Lower leg skin (tissue), 4 donors: ENCODE measurements at places on chromosomes 3 and 15.

- no peak for DNase-seq
These were observed 436.6 kb upstream of the GBE1 start for GRCh38 chr3:82198009-82198408.

DNA sequence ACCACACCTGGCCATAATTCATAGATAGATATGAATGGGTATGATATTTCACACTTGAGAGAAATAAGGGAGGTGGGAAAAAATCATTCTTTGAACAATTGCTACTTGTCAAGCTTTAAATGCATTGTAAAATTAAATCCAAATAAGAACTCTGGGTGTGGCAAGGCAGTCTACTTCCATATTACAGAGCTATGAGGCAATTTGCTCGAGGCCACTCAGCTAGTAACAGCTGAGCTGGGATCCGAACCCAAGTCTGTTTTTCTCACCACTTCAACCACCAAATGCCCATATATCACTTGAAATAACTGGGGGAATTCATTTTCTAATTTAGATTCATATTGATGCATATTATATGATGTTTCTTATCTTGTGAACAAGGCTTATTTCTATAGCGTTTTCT is 482.2 kb upstream of the ADAMTS9 start:
- DNase-seq, result no peak

DNA sequence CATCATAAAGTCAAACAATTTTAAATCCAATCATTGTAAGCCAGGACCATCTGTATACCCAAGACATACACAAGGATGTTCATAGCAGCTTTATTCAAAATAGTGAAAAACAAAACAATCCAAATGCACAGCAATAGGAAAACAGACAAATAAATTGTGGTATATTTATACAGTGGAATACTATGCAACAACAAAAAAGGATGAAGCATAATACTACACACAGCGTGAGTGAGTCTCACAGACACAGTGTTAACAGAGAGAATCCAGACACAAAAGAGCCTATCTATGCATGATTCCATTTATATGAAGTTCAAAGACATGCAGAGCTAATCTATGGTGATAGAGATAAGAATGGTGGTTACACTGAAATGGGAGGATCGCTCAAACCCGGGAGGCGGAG is 5.6 kb upstream of the MUC20 start:
- DNase-seq, result no peak

- DNase-seq, result no peak
These were observed 397.4 kb upstream of the TMCO5A start for GRCh38 chr15:37536967-37537605.

- DNase-seq, result no peak
These were observed 437.4 kb upstream of the TPRG1 start for GRCh38 chr3:188734395-188734794.

DNA sequence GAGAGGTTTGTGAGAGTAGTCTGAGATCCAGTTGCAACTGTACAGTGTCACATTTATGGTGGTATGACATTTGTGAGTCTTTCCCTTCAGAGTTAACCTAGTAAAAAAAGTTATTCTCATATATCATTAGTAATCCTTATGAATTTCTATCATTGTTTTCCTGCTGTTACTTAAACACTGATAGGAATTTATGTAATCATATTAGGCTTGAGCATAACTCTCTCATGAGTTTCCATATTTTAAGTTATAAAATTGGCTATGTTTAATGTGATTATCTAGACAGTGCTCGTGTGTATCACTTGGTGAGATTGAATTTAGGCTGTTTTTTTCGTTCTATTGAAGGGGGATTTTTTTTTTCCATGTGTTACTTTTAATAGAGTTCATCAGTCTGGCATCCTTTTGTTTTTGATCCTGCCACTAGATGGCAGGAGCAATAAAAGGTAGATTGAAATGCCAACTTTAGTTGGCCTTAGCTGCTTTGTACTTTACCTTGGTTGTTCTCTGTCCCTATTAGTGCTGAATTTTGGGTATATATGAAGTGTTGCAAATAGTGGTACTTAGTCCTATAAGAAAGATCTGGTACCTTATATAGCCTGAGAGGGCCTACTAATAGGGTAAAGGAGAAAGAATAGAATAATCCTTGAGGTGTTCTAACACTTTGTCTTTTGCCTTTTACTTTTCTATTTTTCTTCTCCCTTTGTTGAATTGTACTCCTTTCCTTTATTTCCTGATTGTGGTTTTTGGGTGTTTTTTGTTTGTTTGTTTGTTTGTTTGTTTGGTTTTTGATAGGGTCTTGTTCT is 17.9 kb downstream of the STT3B start:
- no peak for DNase-seq

- no peak for DNase-seq
These were observed 62.4 kb upstream of the P3H2 start for GRCh38 chr3:190183121-190183520.

DNA sequence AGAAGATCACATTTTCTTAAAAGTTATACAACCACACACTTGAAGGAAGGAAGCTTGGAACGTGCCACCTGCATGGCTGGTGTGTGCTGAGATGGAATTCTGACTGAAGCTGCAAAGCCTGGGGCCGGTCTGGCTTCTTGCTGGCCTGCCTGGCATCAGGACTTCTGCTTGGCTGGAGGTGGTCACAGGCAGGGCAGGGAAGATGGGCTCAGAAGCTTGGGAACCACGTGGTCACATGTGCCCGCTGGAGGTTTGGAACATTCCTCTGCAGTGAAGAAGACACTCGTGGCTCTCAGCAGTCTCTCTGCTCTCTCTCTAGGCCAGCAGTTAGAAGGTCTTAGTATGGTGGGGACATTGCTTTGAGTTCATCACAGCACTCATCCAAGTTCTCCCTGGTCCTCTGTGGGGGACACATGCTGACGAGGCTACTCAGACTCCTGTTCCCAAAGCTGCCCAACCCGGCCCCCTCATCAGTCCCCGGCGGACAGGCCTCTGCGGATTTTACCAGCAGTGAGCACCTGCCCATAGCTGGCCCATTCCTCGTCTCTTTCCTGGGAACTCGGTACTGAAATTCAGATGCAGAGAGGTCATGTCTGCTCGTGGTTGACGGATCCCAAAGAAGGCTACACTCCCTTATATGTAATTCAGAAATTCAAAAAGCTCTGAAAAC is 229.0 kb downstream of the ADAMTS17 start:
- no peak for DNase-seq

DNA sequence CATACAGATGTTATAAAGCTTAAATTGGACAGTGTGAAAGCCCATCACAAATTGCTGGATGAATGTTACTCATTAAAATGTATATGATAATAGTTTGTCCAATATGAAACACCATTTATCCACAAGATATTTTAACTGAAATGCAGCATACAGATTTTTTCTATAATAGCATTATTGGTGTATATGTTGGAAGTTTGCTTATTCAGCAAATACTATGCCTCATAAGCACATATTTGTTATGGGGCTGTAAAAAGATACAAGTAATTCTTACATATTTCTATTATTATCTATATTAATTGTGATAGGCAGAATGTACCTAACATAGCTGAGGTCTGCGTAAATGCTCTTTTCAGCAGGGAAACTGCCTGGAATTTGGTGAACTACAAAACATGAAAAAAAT is 790.5 kb downstream of the DIPK2A start:
- DNase-seq, result no peak

GRCh38 chr3:171320750-171321558 is 139.3 kb downstream of the TNIK start:
- no peak for DNase-seq

GRCh38 chr3:52524752-52525679 is 8.6 kb downstream of the NT5DC2 start:
- DNase-seq, result no peak

DNA sequence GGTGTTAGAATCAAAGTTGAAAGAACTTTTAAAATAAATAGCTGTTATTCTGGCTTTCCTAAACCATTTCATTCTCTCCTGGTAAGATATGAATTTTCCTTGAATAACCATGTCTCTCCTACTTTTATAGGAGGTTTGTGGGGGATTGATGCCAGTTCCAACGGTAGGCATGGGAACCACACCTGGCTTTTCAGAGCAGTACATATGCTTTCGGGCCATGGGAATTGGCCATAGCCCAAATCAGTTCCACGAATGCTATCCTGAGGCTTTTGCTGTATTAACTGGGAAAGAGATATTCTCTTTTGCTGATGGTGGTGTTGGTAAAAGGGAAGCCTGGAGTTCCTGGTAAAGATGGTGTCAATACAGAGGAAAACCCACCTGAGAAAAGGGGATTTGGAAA is 396.2 kb upstream of the ZNF385D start:
- no peak for DNase-seq

DNA sequence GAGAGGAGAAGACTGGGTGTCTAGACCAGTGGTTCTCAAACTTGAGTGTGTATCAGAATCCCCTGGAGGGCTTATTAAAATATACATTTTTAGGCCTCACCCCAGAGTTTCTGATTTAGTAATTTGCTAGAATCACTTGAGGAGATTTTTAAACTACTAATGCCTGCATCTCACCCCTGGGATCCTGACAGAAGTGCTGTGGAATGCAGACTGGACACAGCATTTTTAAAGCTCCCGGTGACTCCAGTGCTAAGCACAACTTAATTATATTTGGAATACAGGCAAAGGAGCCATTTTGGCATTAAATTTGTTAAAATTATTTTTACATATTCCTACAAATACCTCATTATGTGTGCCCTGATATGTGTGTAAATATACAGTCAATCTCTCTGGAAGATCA is 26.7 kb upstream of the COL6A6 start:
- no peak for DNase-seq

GRCh38 chr15:68042156-68042854 is 11.8 kb upstream of the PIAS1 start:
- DNase-seq, result no peak

DNA sequence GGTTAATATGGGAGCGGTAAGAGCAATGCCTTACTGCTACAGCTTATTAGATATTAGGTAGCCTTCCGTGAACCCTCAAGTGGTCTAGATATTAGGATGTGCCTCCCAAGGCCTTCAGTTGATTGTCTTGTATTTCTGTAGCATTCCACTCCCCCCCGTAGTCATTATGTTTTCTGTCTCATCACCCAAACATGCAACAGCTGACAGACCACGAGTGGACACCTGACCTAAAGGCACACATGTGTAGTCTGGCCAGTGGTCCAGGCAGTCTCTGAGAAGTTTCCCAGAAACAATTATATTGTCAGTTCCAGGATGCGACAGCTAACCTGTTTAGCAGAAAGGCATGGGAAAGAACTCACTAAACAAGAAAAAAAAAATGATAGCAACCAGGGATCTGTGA is 1000.9 kb downstream of the AGBL1 start:
- no peak for DNase-seq

GRCh38 chr15:38069511-38070011 is 135.1 kb downstream of the TMCO5A start:
- DNase-seq, result peak; percentile 64

DNA sequence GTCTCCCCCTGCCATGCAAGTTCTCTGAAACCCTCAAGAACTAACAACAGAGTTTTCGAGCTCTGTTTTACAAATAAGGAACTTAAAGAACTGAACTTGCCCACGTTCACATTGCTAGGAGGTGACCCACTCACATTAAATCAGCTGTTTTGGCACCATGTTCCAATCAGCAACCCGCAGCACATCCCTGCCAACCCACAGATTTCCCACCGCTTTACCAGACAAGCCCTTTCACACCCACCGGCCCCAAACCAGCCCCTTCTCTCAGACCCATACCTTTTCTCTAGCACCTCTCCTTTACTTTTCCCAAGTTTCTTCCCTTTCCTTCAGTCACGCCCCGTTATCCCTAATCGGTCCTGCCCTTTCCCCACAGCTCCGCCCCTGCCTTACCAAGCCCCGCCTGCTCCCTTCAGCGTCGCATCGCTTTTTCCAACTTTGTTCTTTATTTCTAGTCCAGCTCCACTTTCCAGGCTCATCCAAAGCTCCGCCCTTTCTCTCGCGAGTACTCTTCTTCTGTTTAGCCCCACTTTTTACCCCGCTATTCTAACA is 804 bp upstream of the BRPF1 start:
- DNase-seq, result no peak

GRCh38 chr3:122247087-122247824 is 63.8 kb downstream of the CASR start:
- no peak for DNase-seq

- DNase-seq, result no peak
These were observed 4.0 kb upstream of the PARP6 start for GRCh38 chr15:72276326-72276700.

GRCh38 chr3:107133891-107134290 is 243.3 kb upstream of the CCDC54 start:
- no peak for DNase-seq

DNA sequence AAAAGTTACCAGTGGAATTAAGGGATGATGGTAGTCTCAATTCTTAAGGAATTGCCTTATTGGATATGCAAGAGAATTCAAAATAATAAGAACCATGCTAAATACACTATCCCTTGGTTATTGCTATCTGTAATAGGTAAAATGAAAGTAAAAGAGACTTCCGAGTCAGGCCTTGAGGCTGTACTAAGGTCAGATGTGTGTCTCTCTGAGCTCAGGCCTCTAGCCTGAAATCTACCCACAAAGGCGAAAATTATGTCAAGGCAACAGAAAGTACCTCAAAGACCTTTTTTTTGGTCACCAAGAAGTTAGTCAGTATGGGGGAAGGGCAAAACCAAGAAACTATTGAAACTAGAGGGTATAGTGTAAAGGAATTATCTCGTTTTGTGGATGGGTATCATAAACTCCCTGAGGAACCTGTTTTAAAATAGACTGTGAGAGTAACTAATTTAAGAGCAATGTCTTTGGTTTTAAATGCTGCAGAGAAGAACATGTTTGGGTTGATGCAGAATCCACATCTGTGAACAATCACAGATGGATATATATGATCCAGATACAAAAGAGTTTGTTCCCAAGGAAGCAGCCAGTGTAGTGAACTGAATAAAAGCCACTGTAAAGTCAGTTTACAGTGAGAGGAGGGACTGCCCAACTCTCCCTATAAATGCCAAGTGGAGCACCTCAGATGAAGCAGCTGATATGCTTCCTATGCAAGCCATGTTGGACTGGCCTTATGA is 382.3 kb upstream of the SEMA6D start:
- DNase-seq, result no peak

DNA sequence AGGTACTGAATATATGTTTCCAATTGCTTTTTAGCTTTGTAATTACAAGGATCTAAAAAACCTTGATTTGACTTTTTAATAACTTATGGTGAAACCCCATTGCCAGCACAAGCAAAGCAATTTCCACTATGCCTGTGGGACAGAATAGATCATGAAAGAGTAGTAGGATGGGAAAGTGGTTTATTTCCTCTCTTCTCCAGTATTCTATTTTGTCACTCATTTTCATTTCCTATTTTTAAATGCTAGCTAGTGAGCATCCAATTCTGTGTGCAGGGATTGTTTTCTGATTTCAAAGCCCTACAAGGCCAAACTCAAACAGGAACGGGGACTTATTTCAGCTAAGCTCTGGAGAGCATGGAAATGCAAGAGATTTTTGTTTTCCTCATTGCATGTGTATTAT is 132.0 kb upstream of the TGFBR2 start:
- DNase-seq, result no peak

DNA sequence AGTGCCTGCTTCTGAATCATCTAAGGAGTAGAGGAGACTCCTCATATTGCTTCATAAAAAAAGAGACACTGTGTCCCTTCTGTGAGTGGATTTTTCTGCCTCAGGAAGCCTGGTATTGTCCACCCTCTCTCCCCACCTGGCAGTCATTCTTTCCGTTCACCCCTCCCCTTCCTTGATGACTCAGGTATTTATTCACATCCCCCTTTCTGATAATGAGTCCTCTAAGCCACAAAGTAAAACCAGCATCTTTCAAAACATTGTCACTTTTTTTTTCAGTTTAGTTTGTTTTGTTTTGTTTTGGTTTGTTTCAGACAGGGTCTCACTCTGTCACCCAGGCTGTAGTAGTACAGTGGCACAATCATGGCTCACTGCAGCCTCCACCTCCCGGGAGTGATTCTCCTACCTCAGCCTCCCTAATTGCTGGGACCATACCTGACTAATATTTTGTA is 65.2 kb upstream of the UBE2E1 start:
- DNase-seq, result no peak

- no peak for DNase-seq
These were observed 219.8 kb downstream of the CTNNB1 start for GRCh38 chr3:41418961-41419691.
